ENCODE measurements at places on chromosomes 1 and 21.
A peak's percentile ranks its signal among the peaks of the same experiment; 100 is the strongest.

- no peak for DNase-seq
Measured at GRCh38 chr1:51675177-51675780, 58.4 kb downstream of the OSBPL9 start.

- DNase-seq: no peak
Measured at GRCh38 chr21:23003951-23004350, 2005.7 kb downstream of the NCAM2 start.

- DNase-seq: no peak
Measured at GRCh38 chr1:116545359-116545705, 25.5 kb downstream of the CD58 start.

DNA sequence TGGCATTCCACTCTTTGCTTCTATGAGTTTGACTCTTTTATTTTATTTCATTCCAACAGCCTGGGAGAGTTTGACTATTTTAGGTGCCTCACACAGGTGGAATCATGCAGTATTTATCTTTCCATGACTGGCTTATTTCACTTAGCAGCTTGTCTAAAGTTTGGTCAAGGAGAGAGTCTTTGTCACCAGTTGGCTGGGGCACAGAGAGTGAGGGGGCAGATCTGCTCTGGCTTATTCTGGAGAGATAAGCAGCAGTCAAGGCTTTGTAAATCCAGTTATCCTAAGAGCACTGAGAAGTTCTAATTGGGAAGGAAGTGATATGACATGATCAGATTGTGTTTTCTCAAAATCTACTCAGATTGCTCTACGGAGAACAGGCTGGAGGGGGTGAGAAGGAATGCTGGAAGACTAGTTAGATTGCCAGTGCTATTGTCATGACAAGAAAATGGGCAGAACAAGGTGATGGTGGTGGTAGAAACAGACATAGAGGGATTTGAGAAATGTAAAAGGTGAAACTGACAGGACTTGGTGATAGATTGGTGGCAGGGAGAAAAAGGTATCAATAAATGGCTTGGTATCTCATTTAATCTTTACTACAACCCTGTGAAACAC lies 12.1 kb upstream of the CTTNBP2NL start:
- no peak for DNase-seq

DNA sequence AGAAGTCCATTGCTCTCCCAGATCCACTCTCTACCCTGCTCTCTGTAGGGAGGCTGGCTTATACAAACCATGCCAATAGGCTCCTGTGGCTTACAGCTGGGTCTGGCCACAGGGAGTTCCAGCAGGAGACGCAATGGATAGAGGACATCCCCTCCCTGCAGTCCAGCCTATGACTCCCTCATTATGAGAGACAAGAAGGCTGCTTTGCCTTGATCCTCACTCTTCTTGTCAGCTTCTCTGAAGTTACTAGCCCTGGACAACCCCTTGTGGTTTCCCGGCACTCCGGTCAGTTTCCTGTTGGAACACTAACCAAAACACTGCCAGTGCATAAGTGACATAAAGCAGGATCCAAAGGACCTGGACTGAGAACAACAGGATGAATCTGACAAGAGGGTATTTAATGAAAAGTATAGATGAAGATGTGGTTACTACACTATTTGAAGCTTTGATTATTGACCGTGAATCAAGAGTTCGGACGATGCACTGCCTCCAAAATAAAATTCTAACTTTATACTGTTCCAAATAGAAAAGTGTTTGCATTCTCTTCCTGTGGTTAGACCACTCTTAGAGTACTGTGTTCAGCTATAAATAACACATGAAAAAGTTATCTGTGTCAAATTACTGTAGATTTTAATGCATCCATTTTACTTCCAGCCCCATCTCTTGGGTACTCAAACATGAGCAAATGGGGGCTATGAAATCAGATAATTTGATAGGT lies 32.7 kb upstream of the ZNF326 start:
- no peak for DNase-seq

DNA sequence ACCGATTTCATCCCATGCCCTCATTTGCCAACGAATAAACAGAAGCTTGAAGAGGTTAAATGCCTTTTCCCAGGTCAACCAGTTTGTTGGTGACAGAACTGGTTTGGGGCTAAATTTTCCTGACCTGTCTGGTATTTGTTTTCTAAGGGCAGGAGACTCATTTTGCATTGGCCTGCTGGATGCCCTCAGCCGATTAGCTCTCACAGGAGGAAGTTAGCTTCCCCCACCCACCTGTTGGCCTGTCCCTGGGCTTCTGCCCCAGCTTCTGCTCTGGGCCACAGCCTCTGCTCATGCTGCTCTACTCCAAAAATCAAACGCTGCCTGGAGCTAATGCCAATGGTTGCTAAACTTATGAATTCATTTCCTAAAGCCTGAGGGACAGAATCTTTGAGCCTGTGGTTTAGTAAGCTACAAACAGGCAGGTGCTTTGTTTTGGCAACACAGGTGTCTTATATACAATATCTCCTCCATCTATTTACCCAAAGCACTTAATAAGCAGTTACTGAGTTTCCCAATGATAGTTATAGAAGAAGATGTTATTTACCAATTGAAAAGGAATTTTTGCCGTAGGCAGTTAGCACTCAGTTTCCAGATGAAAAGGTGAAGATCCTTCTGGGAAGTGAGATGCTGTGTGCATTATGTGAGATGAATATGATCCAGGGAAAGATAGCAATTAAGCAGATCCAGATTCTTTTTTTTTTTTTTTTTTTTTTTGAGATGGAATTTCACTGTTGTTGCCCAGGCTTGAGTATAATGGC lies 82.3 kb downstream of the TM2D1 start:
- DNase-seq: no peak

DNA sequence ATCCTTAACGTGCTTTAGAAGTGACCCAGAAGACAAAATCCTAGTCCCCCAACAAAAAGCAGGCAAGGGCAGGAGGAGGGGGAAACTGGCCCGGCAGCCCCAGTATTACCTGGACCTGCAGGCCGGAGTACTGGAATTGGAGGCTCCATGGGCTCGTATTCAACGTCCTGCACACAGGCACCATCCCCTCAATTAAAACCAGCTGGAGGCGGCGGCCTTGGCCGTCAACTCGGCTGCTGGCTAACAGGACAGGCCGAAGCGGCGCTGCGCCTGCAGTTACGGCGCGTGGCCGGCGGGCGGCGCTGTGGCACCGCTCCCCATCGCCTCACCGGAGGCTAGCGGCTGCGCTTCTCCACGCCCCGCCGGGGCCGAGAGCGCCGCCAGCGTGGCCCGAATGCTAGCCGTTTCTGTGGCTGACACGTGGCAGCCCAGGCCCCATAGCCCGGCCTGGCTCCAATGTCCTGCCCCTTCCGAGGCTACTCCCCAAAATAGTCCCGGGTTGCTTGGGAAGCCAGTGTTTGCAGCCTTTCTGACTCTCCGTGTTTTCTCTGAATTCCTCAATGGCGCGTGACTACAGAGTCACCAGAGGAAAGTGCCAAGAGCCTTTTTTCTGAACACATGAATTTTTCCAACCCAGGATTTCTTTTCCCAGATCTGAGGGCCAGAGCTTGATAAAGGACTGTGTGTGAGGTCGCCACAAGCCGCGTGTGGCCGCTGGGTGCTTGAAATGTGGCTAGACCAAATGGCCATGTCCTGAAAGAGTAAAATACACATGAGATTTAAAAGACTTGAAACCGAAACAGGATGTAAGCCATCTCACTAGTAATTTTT lies 82.5 kb downstream of the HHIPL2 start:
- peak; percentile 92 for DNase-seq

GRCh38 chr1:201889090-201889968 lies 631 bp downstream of the SHISA4 start:
- DNase-seq: no peak

DNA sequence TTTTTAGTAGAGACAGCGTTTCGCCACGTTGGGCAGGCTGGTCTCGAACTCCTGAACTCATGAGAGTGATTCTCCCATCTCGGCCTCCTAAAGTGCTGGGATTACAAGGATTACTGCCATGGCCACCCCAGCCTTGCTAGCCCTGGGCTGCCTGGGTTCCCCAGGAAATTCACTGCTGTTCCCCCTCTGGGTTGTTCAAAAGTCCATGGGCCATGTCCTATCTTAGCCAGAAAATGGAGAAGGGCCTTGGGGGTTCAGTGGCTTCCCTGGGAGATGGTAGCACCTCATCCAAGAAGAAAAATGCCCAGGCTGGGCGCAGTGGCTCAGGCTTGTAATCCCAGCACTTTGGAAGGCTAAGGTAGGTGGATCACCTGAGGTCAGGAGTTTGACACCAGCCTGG lies 20.9 kb downstream of the SLC26A9 start:
- no peak for DNase-seq

DNA sequence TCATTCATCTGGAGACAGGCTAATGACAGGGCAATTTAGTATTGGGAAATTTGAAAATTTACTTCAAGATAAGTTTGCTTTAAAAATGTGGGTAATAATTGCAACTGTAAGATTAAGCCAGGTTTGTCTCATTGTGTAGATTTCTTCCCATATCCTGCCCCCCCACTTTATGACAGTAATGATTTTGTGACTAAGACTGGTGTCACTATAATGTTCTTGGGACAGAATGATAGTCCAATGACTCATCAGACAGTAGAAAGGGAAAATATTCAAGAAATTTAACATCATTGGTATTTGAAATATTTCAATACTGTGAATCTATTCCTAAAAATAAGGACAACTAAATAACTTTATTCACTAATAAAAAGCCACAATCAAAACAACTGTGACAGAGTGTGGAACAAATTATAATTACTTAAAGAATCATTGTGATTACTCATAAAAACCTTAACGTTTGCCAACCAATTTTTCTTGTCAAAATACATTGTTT lies 36.7 kb downstream of the FH start:
- DNase-seq: no peak

DNA sequence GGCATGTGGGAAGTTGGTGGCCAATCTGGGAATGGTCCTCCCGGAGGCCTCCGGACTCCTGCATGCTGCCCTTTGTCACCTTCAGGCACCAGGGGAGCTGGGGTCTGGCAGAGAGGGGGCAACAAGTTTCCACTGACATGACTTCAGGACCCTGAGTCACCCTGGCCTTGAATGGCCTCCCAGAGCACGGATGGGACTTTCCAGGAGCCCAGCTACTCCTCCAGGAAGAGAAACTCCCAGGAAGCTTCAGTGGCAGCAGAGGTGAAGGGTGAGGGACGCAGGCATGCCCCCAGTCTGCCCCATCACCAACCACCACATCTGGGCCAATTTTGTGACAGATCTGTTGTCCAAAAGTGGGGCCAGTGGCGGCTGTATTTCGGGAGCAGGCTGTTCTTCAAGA lies 55.9 kb upstream of the WASF2 start:
- DNase-seq: no peak

GRCh38 chr1:200172311-200172710 lies 144.8 kb downstream of the NR5A2 start:
- DNase-seq: no peak

GRCh38 chr1:153217744-153218416 lies 496 bp downstream of the PRR9 start:
- DNase-seq: no peak

DNA sequence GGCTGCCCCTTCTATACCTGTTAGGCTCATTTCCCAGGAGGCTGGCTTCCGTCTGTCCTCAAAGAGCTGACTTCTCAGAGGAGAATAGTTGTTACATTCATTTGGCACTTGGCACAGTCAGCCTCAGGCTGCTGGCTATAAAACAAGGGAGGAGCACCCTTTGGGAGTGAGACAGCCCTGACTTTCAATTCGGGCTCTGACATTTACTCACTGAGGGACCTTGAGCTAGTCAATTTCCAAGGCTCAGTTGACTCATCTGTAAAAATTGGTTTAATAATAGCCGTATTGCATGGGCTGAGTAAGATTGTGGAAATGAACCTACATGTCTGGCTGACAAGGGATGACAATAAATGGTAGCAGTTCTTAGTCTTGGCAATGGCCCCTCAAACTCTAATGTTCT lies 13.7 kb downstream of the ALX3 start:
- no peak for DNase-seq

DNA sequence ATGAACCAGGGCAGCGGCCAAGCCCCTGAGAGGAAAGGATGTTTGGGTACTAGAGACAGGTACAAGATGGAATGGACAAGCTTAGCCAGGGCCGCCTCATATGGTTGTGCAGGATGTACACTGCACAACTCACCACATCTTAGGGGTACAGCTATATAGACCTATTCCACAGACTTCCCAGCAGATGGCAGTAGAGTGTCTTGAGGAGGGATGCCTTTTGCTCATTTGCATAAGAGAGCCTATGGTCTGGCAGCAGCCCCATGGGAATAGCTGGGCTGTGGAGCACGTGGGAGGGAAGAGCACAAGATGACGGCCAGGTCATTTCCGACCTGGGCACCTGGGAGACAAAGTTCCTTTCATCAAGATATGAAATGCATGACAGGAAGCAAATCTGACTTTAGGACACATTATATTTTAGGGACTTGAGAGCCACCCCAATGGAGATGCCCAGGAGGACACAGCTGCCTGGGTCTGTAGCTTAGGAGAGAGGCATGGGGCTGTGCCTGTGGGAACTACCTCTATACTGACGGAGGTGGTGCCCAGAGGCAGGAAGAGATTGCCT lies 215.5 kb downstream of the KCNJ6 start:
- DNase-seq: peak; percentile 87

DNA sequence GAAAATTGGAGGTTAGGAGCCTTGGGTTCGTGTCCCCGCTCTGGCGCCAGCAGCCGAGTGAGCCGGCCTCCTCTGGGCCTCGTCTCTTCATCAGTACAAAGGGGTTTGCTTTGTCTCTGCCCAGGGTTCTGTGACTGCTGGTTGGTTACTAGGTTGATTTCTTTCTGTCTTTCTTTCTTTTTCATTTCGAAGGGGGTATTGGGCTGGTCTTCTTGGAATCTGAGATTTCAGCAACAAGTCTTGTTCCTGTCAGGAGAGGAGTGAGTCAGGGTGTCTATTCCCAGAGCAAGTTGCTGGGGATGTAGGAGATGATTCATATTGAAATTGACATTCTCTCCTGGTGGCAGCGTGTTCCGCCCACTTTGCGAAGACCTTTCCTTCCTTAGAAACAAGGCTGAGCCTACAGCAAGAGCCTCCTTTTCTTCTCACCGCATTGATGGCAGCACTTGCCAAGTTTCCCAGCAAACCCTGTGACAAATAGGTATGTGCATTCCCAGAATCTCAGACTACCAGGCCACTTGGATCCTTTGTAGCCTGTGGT lies 79.2 kb downstream of the MAN1C1 start:
- no peak for DNase-seq

DNA sequence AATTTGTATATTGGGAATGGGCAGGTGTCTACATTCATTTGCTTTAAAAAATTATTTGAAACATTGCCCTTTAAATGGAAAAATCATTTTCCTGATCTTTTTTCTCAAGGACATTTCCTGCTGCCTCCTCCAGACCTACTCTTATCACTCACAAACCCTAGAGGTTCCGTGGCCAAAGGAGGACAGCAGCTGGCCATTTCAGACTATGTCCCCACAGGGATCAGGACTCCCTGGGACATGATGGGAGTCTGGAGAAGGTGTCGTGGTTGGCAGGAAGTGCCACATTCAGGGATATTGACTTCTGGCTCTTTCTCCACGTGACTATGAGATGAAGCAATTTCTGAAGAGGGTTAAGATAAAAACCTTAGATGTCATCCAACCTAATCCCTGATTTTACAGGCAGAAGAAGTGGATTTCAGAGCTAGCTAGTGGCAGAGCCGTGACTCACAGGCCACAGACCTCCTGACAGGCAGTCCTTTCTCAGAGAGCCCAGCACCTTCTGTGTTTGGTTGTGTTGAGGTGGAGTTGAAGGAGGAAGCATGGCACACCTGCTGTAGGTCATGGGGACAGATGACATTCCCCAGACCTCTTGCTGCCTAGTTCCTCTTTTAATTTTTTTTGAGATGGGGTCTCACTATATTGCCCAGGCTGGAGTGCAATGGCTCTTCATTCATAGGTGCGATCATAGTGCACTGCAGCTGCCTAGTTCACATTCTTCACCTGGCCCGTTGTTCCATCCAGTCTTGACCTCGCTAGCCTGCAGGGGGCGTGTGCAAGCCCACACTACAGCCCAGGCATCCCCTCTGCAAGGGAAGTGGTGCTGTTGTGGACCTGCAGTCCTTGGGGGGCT lies 25.5 kb upstream of the IL10 start:
- DNase-seq: peak; percentile 37

Data from BE2C (cell line).